Fibroblast of skin of right biceps (primary cell): ENCODE measurements at places on chromosomes 12 and 14.

GRCh38 chr12:97336900-97337751 lies 125.5 kb upstream of the RMST start:
- no peak for DNase-seq

GRCh38 chr12:4417455-4417854 lies 28.2 kb downstream of the FGF6 start:
- no peak for DNase-seq

- no peak for DNase-seq
Observed at GRCh38 chr12:103688376-103689063, 101.4 kb downstream of the STAB2 start.

DNA sequence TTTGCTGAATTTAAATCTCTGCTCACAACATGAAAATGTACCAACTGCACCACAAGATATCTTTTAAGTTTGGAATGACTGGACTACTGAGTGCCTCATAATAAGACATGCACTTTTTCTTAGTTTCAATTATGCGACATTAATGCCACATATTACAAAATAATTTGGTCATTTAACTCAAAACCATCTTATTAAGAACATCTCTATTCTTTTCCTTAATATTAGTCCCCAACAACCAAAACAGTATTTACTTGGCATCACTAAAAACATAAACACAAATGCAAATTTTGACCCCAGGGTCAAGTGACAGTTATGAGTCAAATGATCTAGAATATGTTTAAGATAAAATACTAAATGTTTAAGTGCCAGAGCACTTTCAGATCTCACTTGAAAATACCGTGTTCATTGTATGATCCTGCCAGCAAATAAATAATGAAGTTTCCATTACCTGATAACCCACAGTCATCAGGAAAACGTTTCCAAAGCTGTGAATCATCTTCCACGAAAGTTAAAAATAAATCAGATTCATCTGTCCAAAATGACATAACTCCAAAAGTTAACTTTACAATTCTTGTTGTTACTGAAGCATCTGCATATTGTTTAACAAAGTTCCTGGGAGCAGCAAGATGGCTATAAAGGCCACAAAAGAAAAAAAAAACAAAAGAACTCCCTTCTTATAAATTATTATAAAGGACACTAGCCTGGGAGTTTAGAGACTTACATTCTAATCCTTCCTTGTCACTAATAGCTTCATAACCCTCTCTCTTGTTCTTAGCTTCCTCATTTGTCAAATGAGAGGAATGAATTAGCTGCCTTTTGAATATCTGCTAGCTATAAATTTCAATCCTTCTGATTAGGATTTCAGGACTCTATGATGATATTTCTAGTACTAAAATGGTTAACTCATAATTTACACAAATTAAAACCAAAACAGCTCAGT lies 30.5 kb upstream of the AP4S1 start:
- DNase-seq = peak; percentile 55

- DNase-seq = no peak
Observed at GRCh38 chr12:19005257-19005801, 124.2 kb upstream of the PLEKHA5 start.

GRCh38 chr14:77055306-77055705 lies 26.8 kb upstream of the IRF2BPL start:
- no peak for DNase-seq

DNA sequence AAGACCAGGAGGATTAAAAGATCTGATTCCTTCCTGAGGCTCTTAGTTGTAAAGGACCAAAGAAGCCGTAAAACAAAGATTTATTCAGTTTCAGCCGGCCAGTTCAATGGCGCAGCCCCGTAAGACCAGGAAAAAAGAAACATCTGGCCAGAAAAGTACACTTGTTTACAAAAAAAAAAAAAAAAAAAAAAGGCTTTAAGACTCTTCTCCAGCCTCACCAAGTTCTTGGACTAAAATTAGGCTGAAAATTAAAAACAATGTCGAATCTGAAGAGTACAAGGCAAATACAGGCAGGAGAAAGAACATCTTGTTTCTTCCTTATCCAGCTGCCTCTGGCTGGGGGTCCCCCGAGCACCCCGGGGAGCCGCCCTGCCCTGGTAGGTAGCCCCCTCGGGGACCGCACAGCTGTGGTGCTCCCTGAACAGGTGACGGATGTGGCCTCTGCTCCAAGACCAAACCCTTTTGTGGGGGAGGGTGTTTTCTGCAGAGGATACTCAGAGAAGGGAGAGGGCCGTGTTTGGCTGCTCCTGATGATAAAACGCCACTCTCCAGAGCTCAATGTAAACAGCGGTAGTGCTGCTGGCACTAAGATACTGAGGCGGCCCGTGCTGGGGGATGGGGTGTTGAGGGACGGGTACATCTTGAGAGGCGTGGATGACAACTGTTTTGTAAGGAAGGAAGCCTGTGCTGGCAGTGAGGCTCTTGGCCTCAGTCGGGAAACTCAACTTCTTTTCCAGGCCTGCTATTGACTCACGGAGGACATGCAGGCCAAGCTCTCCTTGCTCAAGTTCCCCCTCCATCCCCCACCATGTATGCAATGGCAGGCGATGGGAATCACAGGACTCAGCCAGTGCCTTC lies 201.0 kb upstream of the DIO3 start:
- no peak for DNase-seq

- DNase-seq = no peak
Observed at GRCh38 chr12:76777765-76778216, 13.9 kb downstream of the ZDHHC17 start.

GRCh38 chr12:12560587-12561370 lies 1.9 kb downstream of the DUSP16 start:
- peak; percentile 68 for DNase-seq

- DNase-seq = no peak
Observed at GRCh38 chr12:54736549-54736948, 88.4 kb upstream of the DCD start.

GRCh38 chr14:51554339-51554920 lies 97.3 kb upstream of the FRMD6 start:
- peak; percentile 99 for DNase-seq

GRCh38 chr12:30753751-30754382 lies 884 bp downstream of the CAPRIN2 start:
- DNase-seq = peak; percentile 48

DNA sequence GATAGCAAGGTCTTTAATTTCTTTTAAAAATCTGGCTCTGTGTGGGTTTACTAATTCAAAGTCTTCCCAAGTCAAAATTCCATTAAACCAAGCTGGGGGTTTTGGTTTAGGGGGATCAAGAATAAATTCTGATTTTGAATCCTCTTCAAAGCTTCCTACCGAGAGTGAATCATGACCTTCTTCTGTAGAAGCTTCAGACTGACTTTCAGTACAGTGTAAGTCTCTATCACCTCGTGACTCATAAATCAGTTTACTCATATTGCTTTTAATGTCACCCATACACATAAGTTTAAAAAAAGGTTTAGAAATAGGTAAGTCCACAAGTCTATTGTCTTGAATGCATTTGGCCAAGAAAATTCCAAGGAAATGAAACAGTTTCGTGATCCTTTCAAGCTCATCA lies 80.6 kb upstream of the STRN3 start:
- DNase-seq = peak; percentile 11

DNA sequence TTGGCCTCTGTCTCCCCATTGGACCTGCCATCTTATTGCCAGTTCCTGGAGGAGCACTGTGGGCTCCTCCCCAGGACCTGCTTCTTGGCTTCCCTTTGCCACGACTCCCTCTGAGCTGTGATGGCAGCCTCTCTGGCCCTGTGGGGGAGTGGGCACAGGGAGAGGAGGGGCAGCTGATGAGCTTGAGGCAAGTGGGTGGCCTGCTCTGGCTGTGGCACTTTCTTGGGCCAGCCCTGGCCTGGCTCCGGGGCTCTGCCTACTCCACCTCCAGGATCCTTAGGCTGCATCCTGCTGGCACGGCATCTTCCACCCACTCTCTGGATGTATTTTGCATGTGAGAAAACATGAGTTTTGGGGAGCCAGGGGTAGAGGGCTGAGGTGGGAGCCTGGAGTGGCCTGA lies 32.6 kb upstream of the MUCL1 start:
- no peak for DNase-seq

DNA sequence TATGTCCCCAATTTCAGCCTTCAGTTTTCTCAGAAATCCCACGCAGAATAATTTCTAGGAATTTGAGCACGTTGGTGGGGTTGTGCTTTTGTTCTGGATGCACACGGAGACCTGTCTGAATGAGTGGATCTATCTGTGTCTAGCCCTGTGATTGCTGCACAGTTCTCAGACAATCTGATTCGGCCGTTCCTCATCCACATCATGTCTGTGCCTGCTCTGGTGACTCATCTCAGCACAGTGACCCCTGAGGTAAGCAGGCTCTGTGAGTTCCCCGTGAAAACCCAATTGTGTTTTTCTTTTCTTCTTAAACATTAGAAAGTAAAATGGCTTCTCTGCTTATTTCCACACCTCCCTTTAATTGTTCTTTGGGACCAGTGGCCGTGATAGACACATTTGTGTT lies 20.2 kb downstream of the UBE3B start:
- DNase-seq = no peak

DNA sequence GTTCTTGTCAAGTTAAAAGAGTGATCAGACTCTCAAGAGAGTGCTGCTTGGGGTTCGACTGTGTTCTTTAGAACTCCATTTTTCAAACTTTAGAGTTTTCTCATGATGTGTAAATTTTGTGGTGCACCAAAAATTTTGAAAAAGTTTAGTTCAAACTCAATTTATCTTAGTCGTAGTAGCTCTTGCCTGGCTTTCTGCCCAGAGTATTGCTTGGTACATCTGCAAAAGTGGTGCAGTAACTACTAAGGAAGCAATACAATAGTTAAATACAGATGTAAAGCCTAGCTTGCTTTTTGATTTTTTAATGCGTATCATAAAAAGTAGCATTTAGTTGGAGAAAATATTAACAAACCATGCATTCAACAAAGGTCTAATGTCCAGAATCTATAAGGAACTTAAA lies 9.5 kb upstream of the CCDC91 start:
- peak; percentile 21 for DNase-seq

GRCh38 chr12:5163661-5164060 lies 120.0 kb downstream of the KCNA5 start:
- DNase-seq = peak; percentile 49

DNA sequence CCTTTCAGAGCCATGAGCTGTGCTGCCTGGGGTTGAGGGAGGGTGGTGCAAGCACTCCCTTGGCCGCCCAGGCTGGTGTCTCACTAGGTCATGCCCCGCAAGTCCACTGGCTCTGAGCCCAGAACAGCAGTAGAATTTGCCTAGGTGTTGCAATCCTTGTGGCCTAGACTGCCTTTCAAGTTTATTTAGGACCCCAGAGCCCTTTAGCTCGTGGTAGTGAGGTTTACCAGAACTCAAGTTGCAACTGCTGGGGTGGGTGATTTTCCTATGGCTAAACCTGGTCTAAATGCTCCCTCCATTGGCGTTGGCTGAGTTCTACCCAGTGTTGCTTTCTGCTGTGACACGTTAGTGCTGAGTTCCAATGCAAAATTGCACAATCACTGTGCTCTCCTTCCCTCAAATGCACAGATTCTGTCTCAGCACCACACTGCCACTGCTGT lies 287.2 kb downstream of the BCAT1 start:
- DNase-seq = peak; percentile 10

GRCh38 chr12:120101182-120101581 lies 15.4 kb downstream of the RAB35 start:
- DNase-seq = no peak

- DNase-seq = no peak
Observed at GRCh38 chr12:50482571-50482970, 22.2 kb upstream of the DIP2B start.

DNA sequence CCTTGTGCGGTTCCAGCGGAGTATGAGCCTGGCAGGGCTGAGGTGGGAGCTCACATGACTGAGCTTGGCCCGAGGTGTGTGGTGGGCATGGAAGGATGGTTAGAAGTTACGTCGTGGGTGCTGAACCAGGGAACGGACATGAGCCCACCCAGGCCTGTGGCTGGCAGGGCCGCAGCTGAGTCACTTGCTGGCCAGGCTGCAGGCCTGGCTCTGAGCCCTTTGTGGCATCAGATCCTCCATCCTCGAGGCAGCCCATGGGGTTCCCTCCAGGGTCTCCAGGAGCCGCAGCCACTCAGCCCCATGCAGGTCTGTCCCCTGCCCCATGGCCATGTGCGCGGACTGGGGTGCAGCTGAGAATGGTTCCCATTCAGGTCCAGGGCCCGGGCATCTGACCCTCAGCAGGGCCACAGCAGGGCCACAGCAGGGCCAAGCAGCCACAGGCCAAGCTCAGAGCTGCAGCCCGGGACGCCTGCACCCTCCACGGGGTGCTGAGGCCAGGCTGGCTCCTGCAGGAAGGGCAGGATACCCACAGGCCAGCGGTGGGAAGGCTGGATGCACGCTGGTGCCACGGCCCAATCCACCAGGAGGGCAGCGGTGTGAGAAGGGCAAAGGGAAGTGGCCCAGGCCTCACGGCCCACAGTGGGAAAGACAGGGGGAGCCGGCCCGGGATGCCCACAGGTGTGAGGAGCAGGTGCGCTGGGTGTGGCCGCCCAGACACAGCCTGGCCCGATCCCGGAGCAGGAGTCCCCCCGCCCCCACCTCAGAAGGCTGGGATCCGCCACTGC lies 26.3 kb upstream of the ULK1 start:
- DNase-seq = no peak

DNA sequence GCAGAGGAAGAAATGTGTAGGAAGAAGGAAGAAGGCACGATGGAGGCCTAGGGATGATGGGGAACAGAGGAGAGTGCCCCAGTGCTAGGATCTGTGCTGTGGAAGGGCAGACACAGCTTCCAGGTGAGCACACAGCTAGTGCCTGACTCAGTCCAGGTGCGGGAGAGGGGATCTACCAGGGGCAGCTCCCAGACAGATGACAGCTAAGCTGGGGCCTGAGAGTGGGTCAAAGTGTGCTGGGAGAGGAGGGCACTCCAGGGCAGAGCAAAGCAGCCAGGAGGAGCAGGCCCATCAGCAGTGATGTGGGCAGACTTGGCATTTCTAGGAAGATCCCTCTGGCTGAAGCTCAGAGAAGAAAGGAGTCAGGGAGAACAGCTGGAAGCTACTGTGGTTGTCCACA lies 36.7 kb downstream of the LRTM2 start:
- no peak for DNase-seq

GRCh38 chr12:121175383-121176119 lies 34.4 kb upstream of the P2RX4 start:
- no peak for DNase-seq

GRCh38 chr12:124441443-124442194 lies 125.8 kb downstream of the NCOR2 start:
- peak; percentile 97 for DNase-seq

DNA sequence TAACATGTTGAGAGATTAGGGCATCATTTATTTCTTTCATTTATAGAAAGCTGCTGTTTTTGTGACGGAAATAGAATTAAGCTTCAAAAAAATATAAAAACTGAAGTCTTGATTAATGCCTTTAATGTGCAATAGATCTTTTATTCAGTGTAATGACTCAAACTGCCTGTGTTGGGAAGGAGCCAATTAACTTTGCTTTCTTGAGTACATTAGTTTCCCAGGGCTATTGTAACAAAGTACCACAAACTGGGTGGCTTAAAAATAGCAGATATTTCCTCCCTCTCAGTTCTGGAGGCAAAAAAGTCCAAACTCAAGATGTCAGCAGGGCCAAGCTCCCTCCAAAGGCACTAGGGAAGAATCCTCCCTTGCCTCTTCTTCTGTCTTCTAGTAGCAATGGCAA lies 36.6 kb downstream of the EID3 start:
- no peak for DNase-seq
